Muscle of arm (tissue), 14 donors: ENCODE measurements at places on chromosomes 2 and 18. TPM values are rescaled to one million over a fixed set of nuclear protein-coding genes. Genes with fewer than 3 reads are reported as not detected.

Gene SCLY
- polyA plus RNA-seq = 10.5 TPM

Gene NETO1
- 0.12 TPM for polyA plus RNA-seq

Gene GALR1
- polyA plus RNA-seq = 0.05 TPM

Gene DLGAP1
- 2.3 TPM for polyA plus RNA-seq

Gene GCKR
- polyA plus RNA-seq = 0.08 TPM

Gene VWA3B
- 0.81 TPM for polyA plus RNA-seq

Gene ATRAID
- polyA plus RNA-seq = 85.6 TPM

Gene UGT1A6
- polyA plus RNA-seq = not detected

Gene MROH2A
- not detected for polyA plus RNA-seq

Gene ALK
- polyA plus RNA-seq = 0.15 TPM

Gene ALLC
- not detected for polyA plus RNA-seq

Gene PPP3R1
- polyA plus RNA-seq = 43.6 TPM

Gene LDLRAD4
- 12.7 TPM for polyA plus RNA-seq

DNA sequence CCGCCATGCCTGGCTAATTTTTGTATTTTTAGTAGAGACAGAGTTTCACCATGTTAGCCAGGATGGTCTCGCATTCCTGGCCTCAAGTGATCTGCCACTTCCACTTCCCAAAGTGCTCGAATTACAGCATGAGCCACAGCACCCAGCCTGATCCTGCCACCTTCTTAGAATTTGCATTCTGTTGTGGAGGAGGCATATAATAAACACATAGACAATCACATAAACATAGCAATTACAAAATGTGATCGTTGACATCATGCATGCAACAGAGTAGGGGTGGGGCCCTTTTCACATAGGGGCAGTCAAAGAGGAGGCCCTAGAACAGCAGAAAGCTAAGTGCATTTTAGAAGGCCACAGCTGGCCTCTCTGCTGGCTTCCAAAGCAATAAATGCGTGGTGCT is 39.9 kb upstream of the TSPYL6 start:
- no peak for DNase-seq

DNA sequence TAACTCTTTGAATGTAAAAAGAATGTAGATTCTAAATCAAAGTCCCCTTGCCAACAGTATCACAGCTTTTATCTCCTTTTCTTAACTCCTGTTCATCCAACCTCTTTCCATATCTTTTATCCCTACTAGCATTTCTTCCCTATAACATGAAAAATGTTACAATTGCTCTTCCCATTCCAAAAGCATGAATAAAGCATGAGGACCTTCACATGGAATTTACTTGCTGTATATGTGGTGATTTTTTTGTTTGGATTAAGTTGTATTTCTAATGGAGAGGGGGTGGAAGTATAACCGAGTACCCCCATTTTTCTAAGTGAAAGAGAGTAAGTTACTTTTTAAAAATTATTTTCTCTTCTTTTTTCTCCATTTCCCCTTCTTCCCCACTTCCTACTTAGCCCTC is 94.9 kb upstream of the RBBP8 start:
- DNase-seq = no peak

- DNase-seq = no peak
Observed at GRCh38 chr2:136796339-136796738, 31.0 kb downstream of the THSD7B start.

DNA sequence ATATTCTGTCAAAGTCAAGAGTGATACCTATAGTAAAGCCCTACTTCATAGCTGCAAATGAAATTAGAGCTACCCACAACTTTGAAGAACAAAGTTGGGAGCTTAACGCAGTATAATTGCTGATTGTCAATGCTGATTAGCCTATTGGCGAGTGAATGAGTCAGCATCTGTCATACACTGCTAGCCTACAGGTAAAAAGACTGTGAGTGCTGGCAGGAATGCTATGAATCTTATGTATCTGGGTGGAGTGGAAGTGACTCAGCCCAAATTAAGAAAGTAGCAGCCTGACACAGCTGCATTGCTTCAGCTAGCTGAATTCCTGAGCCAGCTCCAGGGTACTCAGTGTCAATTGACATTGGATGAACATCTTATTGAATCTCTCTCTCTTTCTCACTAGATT is 179.4 kb upstream of the DCC start:
- no peak for DNase-seq

DNA sequence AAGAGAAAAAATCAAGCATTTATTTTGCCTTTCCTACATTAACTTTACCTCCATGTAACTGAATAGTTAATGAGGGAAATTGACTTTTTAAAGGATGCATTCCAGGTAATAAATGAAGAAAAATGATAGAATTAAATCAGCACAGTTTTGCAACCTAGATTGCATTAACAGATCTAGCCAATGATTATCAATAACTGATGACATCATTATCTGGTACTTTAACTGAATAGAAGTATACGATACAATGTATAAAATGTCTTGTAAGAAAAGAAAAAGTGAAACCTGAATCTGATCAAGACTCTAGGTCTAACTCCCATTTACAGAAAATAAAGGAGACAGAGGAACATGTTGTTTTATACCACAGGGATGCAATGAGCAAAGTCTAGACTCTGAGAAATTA is 126.0 kb upstream of the XPO1 start:
- no peak for DNase-seq

- DNase-seq = no peak
Observed at GRCh38 chr18:80191264-80191663, 56.0 kb downstream of the PARD6G start.

DNA sequence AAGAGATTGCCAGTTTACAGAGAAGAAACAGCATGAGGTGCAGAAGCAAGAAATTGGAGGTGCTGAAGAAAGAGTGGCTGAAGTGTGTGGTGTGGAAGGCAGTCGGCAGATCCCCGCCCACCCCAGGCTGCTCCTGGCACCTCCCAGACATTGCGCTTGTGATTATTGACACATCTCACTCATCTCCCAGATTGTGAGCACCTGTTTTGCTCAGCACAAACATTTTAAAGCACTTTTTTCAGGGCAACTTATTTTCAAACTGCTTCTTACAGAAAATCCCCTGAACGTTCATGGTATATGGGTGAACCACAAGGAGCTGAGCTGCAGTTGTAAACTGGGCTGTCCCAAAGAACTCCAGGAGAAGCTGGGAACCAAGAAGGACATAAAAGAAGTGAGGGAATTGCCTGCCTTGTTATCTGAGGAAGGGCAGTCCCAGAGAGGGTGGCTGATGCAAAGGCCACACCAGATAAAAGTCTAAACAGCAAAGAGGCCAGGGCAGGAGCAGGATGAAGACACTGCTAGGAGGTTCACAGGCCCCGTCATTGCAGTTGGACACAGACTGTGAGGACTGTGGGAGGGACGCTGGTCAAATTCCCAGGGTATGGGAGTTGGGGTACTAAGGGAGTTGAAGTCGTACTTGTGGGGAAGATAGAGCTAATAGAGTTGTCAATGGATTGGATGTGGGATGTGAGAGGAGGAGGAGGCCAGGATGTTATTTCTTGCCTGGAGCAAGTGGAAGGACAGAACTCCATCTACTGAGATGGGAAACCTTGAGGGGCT is 65.1 kb downstream of the INPP4A start:
- DNase-seq = no peak

- DNase-seq = no peak
Observed at GRCh38 chr2:100236166-100236565, 86.1 kb downstream of the LONRF2 start.

- DNase-seq = no peak
Observed at GRCh38 chr2:101467306-101467705, 7.6 kb downstream of the RFX8 start.

DNA sequence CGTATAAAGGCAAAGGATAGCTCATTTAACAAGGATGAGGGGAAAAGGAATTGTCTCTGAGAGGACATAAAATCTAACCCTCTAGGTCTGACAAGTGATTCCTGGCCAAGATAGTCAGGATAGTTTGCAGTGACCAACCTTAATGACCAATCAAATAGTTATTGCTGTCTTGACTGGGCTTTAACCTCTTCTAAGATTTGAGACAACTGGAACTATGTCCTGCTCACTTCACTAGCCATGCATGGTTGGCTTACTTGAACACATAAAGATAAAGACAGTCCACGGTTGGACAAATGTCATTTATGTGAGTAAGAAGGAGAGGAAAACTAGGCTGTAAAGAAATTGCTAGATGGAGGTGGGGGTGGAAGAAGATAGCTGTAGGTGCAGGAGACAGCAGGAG is 53.8 kb downstream of the SCN1A start:
- DNase-seq = no peak

DNA sequence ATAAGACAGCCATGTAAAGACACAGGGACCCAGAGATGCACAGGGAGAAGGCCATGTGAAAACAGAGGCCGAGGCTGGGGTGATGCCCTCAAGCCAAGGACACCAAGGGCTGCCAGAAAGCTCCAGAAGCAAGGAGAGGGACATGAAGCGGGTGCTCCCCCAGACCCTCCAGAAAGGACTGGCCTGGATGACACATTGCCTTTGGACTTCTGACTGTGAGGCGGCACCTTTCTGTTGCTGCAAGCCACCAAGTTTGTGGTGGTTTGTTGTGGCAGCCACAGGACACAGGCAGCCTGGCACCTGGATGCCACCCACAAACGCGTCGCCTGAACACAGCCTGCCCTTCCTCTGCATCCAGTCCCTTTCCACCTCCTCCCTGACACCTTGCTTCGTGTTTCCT is 67.1 kb downstream of the RHOB start:
- no peak for DNase-seq

GRCh38 chr18:75029481-75029880 is 179.5 kb downstream of the PTGR3 start:
- DNase-seq = no peak

GRCh38 chr18:33440060-33441043 is at the start of gene CCDC178:
Gene CCDC178, minus strand, starts transcription at chr18:33440721. Its CDS starts 28,633 bp downstream, at chr18:33412088.
- peak; percentile 47 for DNase-seq

- no peak for DNase-seq
Observed at GRCh38 chr2:173249661-173250641, 104.7 kb upstream of the CDCA7 start.

- DNase-seq = no peak
Observed at GRCh38 chr18:23877371-23877770, 137.2 kb upstream of the TTC39C start.

GRCh38 chr2:88667219-88667618 is 24.3 kb upstream of the RPIA start:
- DNase-seq = no peak

DNA sequence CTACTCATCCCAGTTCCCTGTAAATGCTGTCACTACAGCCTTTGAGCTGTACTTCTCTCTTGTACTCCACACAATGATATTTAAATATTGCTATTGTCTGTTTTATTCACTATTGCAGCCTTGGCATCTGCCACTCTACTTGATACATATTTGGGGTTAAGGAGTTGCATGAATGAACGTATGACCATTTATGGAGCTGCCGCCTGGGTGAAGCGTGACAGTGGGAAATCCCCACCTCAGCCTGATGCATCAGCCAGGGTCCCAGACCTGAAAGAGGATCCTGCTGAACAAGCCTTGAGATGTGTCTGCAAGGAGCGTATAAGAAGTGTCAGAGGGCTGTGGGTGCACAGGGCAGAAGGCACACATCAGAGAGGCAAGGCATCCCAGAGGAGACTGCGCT is 39.1 kb downstream of the MRPL35 start:
- no peak for DNase-seq
